SK-N-SH (cell line): ENCODE measurements at places on chromosomes 1 and 21.

DNA sequence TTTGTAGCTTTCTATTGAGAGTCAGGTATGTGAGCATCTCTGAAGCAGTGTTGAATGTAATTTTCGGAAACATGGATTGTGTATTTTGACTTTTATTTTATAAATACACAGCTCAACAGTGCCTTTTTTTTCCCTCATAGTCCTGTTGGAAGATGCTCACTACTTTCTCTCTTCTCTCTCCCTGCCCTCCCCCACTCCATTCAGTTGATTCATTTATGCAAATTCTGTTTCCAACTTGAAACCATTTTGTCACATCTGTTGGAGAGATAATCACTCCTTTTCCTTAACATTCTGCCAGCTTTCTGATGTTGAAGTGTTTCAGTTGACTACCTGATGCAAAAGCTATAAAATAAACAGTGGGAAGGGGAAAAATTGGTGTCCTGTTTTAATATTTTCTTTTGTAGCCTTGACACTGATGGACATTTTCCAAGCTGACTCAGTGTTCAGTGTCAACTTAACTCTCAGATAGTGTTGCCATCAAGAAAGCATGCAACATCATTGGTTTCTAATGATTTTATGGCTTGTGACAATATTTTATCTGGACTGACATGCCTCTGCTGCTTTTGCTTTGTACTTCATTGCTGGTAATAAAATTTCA is 194.5 kb downstream of the HS2ST1 start:
- no peak overlapping the region for H3K4me3 ChIP-seq
- H3K4me1 ChIP-seq: no peaks in the 10 kb centered on the region
- no peak overlapping the region for H3K27ac ChIP-seq

GRCh38 chr1:12400027-12400693 is 170.3 kb downstream of the VPS13D start:
- DNase-seq: no peak
- H3K27ac ChIP-seq: no peak overlapping the region
- no peak overlapping the region for H3K4me3 ChIP-seq

- no peaks in the 10 kb centered on the region for H3K27me3 ChIP-seq
- H3K36me3 ChIP-seq: no peaks in the 10 kb centered on the region
- H3K4me3 ChIP-seq: no peak overlapping the region
- no peak overlapping the region for H3K27ac ChIP-seq
Measured at GRCh38 chr1:152244576-152245273, 20.7 kb upstream of the HRNR start.

DNA sequence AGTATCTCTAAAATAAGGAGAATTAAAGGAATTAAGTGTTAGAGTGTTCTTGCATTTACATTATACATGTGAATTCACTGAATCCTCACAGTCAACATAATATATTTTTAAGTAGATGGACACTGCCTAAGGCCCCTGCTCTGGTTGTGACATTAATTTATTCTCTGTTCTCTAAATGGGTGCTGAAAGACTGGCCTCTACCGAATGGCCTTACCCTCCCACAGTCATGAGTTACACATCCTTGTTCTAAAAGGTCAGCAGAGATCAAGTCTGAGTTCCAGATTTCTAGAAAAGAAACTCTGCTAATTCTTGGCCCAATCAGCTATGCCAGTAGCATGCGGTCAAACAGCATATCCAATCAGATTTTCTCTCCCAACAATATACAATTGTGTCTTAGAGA is 193.2 kb downstream of the TM2D1 start:
- no peaks in the 10 kb centered on the region for H3K27me3 ChIP-seq
- H3K4me1 ChIP-seq: no peaks in the 10 kb centered on the region
- no peak overlapping the region for H3K4me3 ChIP-seq
- no peak overlapping the region for H3K27ac ChIP-seq
- H3K36me3 ChIP-seq: no peaks in the 10 kb centered on the region

- no peak overlapping the region for H3K4me3 ChIP-seq
- H3K36me3 ChIP-seq: no peaks in the 10 kb centered on the region
- no peak for DNase-seq
Measured at GRCh38 chr1:172185211-172185610, 235.3 kb upstream of the C1orf105 start.

GRCh38 chr1:229286099-229286766 is 15.3 kb downstream of the RAB4A start:
- no peak for DNase-seq
- H3K27ac ChIP-seq: no peak overlapping the region
- no peaks in the 10 kb centered on the region for H3K27me3 ChIP-seq
- no peak overlapping the region for H3K4me3 ChIP-seq
- H3K4me1 ChIP-seq: no peaks in the 10 kb centered on the region
